NCI-H510A treated with DMSO at 0.1 percent for 48 hours (cell line): ENCODE measurements at places on chromosomes 5 and 9.
A peak's percentile ranks its signal among the peaks of the same experiment; 100 is the strongest.

GRCh38 chr9:117407436-117408022, 7.3 kb downstream of the ASTN2 start:
- no peak for DNase-seq

DNA sequence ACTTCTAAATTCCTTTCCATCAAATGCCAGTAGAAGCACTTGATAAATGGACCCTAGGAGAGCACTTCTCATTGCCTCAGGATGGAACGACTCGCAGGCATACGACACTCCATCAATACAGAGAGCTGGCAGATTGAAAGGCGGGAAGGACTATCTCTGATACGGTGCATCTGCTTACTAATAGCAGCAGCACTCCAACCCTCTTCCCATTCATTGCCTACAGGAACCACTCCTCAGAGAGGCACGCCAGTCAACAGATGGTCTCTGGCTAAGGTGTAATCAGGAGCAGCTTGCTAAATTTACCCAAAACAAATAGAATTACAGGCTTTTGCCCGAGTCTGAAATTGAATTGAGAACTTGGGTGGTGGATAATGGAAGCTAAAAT, 168.1 kb downstream of the EFNA5 start:
- peak; percentile 65 for DNase-seq

DNA sequence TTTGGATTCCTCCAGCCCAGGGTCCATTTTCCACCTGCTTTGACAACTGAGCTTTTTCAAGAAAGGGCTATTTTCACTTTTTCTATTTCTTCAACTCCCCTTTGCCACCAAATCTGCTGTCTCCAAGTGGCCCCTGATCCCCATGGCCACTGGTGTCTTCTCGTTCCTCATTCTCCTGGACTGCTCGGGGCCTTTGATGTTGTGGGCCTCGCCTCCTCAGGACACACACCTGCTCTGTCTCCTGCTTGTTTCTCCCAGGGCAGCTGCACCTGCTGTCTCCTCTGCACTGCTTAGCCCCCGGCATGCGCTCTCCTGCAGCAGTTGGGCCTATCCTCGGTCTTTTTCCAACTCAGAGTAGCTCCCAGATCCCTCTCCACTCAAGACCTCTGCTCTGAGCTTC, 16.3 kb upstream of the NANS start:
- peak; percentile 41 for DNase-seq

- DNase-seq, result no peak
Observed at GRCh38 chr9:121240472-121241135, 27.4 kb upstream of the GSN start.

GRCh38 chr9:99626426-99626825, 195.3 kb upstream of the NR4A3 start:
- DNase-seq, result no peak

DNA sequence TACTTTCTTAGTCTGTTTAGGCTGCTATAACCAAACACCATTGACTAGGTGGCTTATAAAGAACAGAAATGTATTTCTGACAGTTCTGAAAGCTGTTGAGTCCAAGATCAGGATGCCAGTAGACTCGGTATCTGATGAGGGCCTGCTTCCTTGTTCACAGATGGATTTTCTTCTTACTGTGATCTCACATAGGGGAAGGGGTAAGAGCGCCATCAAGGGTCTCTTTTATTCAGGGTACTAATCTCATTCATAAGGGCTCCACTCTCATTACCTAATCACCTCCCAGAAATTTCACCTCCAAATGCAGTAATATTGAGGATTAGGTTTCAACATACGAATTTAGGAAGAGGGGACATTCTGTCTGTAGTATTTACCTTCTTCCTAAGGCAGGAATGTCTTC, 384.0 kb upstream of the DMAC1 start:
- DNase-seq, result no peak

GRCh38 chr5:166369807-166370206, 1921.6 kb upstream of the WWC1 start:
- no peak for DNase-seq

GRCh38 chr5:14671414-14671813, 6.9 kb downstream of the OTULIN start:
- no peak for DNase-seq

- DNase-seq, result no peak
Observed at GRCh38 chr5:72841756-72842535, 25.5 kb downstream of the TNPO1 start.

DNA sequence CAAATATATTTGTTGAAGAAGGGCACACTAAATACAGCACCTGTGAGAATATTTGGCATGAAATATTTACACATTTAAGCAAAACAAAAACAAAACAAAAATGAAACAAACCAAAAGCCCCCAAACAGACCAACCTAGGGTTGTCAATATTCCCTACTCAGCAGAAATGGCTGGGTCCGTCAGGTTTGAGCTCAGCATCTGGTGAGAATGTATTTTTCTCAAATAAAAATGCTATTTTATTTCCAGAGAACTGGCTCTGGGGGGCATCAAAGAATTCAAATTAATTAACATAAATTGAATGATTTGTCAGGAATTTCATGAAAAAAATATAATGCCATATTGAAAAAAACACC, 142.8 kb upstream of the COL5A1 start:
- no peak for DNase-seq

GRCh38 chr5:161420521-161420920, 126.0 kb downstream of the GABRB2 start:
- DNase-seq, result no peak

DNA sequence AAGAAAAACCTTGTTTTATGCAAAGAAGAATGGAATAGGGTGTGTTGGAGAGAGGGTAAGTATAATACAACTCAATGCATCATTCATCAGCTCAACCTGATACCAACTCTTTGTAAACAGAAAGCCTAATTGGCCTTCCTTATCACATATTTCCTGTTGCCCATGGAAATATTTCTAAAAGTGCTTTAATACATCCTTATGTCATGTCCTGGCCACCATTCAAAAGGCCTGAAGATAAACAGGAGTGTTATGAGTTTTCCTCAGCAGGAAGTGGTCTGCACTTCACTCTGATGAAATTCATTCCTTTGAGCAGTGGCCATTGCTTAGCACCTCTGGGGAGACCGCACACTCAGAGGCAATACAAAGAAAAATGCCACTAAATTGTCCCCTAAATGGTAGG, 511.2 kb downstream of the SEMA5A start:
- DNase-seq, result no peak

DNA sequence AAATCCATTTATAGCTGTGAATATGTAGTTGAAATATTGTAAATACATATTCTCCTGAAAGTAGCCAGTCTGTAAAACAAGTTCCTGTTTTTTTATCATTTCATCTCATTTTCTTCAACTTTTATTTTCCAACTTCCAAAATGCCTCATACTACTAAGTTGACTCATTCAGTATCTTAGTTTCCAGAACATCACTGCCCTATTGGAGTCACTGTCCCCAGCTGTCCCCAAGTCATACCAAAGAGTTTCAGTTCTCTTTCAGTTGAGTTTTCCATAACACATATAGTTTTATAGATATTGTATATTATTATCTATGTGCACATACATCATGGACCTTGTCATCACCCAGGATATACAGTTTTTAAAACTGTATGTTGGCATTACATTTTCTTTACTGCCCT, 261.7 kb downstream of the CDH12 start:
- no peak for DNase-seq

DNA sequence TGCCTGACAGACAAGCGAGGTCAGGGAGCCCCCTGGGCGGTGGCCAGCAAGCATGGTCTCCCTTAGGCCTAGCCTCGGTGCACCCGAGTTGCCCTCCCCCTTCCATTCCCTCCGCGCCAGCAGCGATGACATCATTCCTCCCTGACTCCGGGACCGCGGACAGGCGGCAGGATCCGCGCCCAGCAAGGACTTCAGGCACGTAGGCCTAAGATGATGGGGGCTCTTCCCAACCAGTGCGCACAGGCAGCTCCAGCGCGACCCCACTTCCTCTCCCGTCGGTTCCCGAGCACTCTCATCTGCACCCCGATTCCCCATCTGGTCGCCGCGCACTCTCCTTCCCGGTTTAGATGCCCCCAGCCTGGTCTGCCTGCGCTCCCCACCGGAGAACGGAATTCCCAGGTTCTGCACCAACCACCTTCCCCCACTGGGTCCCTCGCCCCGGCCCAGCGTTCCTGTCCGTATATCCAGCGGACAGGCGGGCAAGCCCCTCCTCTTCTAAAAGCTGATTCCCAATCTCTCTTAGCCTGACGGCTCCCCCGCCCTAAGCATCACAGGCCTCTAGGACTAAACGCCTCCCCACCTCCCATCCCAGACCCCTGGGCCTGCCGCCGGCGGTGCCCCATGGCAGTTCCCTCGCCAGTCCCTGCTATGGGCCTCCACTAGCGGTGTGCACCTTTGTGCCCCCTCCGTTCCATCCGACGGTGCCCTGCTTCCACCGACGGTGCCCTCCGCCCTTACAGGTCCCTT, 931 bp downstream of the FAM219A start:
- DNase-seq, result peak; percentile 6

GRCh38 chr5:33460210-33460609, 19.4 kb downstream of the TARS1 start:
- DNase-seq, result no peak

DNA sequence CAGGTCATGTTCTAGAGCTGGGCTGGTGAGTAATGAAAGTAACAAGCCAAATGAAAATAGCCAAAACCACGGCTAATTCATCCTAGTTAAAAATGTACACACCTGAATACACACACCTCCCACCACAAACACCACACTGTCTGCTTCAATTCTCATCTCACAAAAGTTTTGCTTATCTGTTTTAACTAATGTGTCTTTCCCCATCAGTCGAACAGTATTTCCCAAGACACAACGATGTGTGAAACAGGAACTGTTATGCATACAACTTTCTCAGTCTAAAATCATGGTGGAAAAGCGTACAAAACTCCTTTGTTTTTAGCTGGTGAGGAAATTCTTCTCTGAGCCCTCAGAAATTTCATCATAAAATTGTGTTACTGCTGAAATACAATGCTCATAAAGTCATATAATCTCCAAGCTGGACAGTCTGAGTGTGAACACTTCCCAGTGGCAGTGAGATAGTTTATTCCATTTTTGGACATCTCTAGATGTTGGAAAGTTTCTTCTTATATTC, 242.4 kb downstream of the EFNA5 start:
- DNase-seq, result no peak

DNA sequence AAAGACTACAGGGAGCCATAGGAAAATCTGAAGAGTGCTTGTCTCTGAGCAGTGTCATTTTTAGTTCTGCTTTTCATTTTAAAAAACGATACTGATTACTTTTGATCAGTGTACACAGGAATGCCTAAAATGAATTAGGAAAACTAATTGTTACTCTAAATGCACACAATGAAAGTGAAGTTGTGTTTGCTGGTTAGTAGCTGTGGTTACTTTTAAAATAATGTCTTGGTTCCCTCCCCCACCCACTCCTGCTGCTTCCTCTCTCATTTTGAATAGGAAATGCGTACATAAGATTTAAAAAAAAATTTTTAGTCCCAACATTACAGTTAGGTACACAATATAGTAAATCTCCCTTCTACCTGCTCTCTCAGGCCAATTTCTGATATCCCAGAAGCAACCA, 47.5 kb upstream of the PLPP1 start:
- no peak for DNase-seq

DNA sequence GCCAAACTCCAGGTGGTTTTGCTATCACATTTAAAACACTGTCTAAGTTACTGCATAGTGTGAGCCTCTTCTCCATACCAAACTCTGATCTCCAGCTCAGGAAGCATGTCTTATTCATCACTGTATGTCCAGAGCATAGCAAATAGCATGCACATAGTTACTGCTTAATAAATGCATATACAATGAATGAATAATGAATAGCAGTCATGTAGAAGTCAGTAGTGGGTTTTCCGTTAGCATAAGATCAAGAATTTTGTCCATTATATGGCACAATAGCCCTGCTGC, 329.4 kb downstream of the ARRDC3 start:
- no peak for DNase-seq

- DNase-seq, result no peak
Observed at GRCh38 chr5:149310947-149311658, 34.2 kb upstream of the GRPEL2 start.

- no peak for DNase-seq
Observed at GRCh38 chr5:170464280-170465127, 39.3 kb upstream of the KCNIP1 start.

- no peak for DNase-seq
Observed at GRCh38 chr9:102521097-102521755, 473.9 kb upstream of the CYLC2 start.

DNA sequence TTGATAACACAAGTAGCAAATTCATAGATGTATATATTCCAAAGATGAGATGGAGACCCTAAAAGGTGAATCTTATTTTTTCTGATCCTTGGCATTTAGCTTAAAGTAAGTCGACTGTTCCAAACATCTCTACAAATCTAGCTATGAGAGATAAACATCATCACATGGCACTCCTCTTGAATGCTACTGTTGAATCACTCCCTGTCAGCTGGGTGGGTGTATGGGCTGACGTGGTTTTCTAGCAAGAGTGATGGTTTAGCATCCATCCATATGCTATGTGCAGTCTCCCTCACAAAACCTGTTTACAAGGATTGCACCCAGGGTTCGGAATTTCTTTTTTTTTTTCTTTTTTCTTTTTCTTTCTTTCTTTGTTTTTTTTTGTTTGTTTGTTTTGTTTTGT, 13.8 kb downstream of the ACO1 start:
- DNase-seq, result no peak

DNA sequence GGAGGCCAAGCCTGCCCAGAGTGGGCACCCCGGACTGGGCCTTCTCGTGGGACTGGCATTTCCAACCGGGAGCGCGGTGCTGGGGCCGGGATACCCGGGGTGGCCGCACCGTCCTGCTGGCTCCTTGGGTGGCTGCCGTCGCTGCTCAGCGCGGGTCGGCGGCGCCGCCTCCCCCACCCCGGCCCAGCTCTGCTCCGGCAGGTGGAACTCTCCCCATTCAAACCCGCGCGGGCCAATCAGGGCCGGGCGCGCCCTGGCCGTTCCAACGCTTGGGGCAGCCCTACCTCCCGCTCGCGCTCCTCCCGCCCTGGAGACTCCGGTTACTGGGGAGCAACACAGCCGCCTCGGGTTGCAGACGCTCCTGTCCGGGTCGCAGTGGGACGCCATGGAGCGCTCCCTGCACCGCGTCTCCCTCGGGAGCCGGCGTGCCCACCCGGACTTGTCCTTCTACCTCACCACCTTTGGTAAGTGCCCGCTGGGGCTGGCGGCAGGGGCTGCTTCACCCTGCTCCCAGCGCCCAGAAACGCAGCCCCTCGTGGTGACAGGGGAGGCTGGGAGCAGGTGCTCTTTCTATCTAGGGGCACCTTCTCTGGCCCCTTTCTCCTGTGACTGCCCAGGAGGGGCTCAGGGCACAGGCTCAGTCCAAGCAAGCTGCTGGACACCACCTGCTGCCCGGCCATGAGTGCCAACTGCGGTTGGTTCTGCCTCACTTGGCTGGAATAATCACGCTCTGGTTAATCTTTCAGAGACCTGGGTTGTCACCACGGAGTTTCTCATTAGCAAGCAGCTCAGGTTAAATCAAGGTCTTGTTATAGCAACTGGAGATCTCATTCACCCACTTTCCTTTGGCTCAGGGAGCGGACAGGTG, at the start of gene RGS3:
Gene RGS3 (plus strand): TSS at position 310 of the 868 bp plus-strand sequence. CDS start 76 bp downstream, at position 386.
- peak; percentile 67 for DNase-seq

DNA sequence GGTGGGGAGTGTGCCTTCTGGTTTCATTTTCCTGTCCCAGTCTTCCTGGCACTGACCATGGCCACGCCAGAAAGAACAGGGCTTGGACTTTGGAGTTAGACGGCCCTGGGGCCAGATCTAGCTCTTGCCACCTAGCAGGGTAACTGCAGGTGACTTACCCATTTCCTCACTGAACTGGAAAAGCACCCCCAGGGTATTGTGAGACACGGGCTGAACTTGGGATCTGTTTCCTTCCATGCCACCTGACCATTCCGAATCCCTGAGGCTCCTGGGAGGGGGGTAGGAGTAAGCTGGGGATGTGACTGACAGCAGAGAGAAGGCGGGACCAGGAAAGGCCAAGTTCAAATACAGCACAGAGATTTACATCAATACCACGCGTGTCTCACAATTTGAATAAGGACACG, 9.4 kb downstream of the HNRNPAB start:
- DNase-seq, result no peak
